ENCODE measurements at places on chromosomes 12 and 14.

DNA sequence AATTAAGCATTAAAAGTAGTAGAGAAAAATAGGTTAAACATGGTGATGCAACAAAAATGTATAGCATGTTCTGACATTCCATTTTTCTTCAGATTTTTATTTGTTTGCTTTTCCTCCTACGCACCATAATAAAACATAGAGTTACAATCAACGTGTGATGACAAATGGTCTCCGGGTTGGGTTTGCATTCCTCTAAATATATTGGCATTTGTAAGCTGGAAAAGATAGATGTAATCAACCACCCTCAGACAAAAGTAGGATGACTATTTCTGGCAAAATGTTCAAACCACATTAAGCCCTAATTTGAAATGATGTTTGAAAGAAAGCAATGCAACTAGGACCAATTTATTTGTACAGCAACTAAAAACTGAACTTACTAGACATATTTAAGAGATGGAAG, 58.4 kb downstream of the SLC25A21 start:
- no peak for DNase-seq

DNA sequence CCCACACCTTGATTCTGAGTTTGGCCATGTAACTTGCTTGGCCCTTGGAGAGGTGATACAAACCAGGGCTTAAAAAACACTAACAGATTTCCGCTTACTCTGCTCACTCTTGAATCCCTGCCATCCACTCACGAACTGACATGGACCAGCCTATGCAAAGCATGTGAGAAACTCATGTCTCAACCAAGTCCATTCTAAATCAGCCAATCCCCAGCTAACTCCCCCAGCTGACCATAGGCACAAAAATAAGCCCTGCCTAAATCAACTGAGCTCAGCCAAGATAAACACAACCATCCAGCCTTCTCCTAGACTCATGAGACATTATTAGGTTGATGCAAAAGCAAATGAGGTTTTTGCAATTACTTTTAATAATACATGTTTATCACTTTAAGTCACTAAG, 353.9 kb upstream of the TBX3 start:
- DNase-seq = no peak

DNA sequence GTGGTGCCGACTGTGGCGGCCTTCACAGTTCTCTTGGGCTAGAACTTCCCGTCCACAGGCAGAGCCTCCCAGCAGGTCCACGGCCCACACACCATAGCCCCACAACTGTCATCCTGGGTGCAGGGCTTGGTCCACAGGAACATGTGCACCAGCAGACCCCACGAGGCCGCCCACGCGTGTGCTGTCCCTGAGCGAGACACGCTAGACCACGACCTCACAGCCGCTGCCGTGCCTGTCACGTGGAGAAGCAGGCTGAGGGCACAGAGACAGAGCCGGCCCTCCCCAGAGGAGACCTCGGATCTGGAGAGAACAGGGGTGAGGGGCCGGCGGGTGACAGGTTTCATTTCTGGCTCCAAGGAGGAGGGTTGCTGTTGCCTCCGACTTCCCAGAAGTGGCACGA, 8.9 kb upstream of the GALNT9 start:
- DNase-seq = no peak

DNA sequence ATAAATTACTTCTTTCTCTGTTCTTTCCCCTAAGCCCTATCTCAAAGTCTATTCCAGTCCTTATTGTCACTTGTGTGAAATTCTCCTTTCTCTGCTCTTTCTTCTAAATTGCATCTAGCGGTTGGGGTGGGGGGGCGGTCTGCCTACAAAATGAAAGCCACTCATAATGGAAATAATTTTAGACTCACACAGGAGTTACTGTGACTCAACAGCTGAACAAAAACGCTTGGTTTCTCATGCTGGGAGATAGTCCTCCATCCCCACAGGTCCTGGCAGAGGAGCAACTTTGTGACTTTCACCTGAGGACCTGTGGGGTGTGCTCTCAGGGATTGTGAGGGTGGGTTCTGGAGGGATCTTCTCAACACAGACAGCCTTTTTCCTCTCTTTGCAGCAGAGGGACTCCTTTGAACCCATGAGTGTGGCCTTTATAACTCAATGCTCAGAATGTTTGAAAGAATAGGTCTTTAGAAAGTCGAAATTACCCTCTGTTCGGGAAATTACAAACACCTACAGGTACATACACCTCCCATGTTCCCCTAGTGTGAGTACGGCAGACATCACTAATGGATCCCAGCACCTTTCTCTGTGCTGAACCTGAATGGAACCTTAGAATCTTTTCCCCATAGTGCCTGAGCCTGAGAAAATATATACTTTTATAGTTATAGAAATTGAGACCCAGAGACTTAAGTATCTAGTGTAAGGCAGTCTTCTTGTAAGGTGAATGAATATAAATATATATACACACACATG, 109.7 kb downstream of the CHST11 start:
- no peak for DNase-seq

DNA sequence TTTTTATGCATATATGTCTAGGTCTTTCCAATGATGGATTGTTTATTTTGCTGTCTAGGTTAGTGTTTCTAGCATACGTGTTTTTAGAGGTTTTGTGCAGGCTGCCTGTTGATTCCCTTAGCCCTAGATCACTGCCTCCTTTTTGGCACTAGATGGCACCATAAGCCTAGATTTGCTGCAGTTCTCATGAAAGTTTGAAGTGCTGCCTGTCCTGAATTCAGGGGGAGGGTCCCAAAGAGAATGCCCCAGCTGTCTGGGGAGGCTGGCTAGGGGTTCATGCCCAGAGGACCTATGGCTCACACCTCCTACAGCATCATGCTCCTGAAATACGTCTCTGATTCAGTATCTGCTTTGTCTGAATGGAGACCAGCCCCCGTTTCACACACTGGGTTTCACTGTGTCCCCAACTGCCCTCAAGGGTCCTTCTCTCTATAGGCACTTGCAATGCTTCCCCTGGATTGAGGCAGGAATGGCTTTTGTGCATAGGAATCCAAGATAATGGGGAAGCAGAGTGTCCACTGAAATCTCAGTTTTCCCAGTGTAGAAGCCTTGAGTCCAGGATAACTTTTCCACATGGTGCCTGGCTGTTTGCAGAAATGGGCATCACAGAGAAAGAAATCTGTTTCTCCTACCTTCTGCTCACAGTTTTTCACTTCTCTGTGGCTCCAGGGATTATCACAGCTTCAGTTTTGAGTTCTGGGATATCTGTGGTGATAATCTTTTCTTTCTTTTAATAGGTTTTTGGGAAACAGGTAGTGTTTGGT, 14.2 kb upstream of the TXNRD1 start:
- DNase-seq = peak; percentile 70

DNA sequence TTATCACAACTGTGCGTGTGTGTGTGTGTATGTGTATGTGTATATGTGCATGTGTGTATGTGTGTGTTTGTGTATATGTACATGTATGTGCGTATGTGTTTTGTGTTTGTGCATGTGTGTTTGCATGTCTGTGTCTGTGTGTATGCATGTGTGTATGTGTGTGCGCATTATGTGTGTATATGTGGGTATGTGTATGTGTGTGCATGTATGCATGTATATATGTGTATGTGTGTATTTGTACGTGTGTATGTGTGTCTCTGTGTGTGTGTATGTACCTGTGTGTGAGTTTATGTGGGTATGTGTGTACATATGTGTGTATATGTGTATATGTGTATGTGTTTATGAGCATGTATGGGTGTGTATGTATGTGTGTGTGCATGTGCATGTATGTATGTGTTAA, 37.6 kb upstream of the PIWIL1 start:
- no peak for DNase-seq

- no peak for DNase-seq
These were observed 27.5 kb downstream of the RAP1B start for GRCh38 chr12:68638171-68638570.

Data from NCI-H1105 treated with DMSO at 0.1 percent for 48 hours (cell line).